Activated T-helper 1 cell treated with anti-CD3 and anti-CD28 coated beads, Interleukin-2, amount 50 U/mL, for 16 hours (primary cell): ENCODE measurements at places on chromosomes 2 and 18.

DNA sequence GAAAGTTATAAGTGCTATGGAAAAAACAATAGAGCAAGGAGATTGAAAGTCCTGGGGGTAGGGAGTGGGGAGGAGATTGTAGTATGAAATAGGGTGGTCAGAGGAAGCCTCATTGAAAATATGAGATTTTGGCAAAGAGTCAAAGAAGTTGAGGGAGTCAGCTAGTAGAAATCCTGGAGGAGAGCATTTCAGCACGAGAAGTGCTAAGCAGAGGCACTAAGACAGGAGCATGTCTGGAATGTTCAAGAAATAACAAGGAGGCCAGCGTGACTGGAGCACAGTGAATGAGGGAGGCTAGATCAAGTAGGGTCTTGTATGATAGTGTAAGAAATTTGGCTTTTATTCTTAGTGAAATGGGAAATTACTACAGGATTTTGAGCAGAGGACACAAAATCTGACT, 2.1 kb upstream of the TSPYL6 start:
- no peak for DNase-seq

DNA sequence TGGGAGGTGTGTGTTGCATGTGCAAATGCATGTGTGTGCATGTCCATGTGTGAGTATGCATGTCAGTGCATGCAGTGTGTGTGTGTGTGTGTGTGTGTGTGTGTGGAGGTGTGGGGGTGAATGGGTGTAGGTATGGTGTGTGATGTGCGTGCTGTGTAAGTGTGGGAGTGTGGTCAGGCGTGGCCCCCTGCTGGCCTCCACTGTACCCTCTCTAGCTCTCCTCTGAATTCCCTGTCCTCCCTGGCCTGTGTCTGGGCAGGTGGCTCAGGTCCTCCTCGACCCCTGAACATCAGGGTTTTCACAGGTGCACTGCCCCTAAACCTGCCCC, 230.2 kb downstream of the CELF4 start:
- DNase-seq, result no peak

DNA sequence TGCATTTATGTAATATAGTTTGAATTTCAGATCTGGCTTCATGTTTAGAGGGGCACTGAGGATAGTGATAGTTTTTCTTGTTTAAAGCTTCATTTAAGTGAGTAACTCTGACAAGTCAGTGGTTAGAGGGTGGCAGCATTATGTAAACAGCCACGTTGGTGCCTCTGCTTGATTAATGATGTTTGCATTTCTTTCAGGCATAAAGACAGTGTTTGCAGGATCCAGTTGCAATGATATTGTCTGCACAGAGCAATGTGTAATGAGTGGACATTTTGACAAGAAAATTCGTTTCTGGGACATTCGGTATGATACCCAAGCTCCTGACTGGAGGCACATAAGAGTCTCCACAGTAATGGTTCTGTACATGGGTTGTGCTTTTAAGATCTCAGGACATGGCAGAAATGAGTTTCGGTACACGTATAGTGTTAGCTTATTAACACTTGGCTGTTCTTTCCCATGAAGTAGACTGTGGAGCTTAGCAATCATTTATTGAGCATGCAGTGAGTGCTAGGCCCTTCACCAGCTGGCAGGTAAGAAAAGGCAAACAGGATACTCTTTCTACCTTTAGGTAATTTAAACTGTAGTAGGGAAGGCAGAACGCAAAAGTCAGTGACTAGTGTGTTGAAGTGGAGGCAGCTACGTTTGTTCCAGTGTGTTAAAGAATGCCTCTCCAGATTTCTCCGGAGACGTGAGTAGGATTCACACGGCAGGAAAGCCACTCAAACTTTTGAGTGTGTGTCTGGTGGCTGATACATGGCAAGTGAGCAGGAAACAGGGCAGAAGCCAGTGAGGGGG, 17.4 kb upstream of the SAG start:
- DNase-seq, result no peak

- no peak for DNase-seq
Observed at GRCh38 chr2:25032901-25033300, 9.0 kb upstream of the EFR3B start.

DNA sequence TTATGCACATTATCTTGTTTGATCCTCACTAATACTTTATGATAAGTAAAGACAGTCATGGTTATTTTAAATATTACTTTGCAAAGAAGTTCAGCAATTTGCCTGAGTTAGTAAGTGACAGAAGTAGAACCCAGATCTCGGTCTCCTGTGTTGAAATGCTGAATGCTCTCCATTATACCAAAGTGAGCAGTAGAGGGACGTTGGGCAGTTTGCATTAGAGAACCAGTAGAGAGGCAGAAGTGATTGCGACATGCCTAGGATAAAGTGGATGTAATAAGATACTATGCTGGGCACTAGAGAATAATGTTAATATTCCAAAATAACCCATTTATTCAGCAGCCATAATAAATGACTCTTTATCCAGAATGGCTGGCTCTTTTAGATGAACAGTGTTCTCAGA, 201.0 kb downstream of the PMAIP1 start:
- no peak for DNase-seq

DNA sequence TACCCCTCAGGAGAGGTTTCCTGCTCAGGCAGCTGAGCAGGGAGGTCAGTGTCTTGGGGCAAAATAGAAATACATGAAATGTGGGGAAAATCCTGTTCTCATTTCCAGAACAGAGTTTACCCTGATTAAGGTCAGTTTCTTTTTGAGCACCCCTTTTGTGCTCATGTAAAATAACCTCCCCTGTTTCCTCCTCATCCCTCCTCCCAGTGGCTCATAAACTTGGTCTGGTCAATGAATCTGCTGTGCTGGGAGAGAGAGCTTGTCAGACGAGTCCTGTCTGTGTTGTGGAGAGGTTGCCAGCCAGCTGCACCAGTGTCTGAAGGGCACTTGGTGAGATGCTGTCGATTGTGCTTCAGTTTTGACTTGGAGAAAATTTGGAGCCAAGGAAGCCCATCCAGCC, 48.6 kb downstream of the NTSR2 start:
- DNase-seq, result no peak

DNA sequence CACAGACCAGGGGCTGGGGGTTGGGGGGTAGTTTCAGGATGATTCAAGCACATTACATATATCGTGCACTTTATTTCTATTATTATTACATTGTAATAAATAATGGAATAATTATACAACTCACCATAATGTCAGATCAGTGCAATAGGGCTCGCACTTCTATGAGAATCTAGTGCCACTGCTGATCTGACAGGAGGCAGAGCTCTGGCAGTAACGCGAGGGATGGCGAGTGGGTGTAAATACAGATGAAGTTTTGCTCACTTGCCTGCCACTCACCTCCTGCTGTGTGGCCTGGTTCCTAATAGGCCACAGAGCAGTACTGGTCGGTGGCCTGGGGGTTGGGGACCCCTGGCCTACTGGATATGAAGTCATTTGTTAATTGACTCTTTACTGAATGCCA, 190.5 kb downstream of the CLIP4 start:
- no peak for DNase-seq
